ENCODE measurements at places on chromosomes 12 and 14. TPM values are rescaled to one million over a fixed set of nuclear protein-coding genes. Genes with fewer than 3 reads are reported as not detected.

GRCh38 chr14:104864267-104865080, 594 bp upstream of the CEP170B start:
- no peak overlapping the region for H3K27ac ChIP-seq
- H3K27me3 ChIP-seq = peaks cover 23% of the 10 kb centered on the region
- peak overlapping the region; percentile 76 for H3K4me3 ChIP-seq
- DNase-seq = peak; percentile 25

Gene TRHDE
- total RNA-seq = 17.6 TPM

DNA sequence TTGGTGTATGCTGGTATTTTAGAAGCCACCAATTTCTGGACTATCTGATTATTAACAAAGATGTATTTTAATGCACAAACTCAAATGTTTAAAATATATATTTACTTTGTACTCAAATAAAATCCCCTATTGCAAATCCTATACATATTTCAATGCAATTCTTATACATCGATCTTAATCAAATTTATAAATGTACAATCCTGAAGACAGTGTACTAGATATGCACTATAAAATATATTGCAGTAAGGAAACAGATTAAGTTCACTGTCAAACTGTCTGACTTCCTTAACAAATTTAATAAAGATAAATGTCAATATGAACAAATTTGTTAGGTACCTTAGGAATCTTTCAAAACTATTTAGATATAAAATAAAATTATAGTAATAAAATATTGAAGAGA, 43.9 kb downstream of the FOXA1 start:
- H3K27me3 ChIP-seq = no peaks in the 10 kb centered on the region
- DNase-seq = no peak
- H3K27ac ChIP-seq = no peak overlapping the region
- H3K4me3 ChIP-seq = no peak overlapping the region

DNA sequence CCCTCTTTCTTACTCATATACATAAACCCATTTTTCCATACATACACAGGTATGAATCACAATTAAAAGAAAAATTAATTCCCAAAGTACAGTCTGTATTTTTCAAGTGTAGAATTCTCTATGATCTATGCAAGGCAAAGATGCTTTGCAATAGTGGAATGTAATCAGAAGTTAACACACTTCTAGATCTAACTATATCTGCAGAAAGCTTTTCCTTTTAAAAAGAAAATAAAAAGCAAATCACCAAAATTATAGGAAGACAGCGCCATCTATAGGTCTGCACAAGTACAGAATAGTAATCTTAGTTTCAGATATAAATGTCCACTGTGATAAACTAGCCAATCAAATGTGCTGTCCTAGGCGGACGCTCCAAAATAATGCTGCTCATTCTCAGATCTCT, 22.0 kb downstream of the SLC25A21 start:
- H3K36me3 ChIP-seq = no peaks in the 10 kb centered on the region
- H3K27ac ChIP-seq = no peak overlapping the region
- H3K27me3 ChIP-seq = no peaks in the 10 kb centered on the region

Gene GZMB
- total RNA-seq = not detected

Gene MBIP
- total RNA-seq = 23.2 TPM

Measured in A673 (cell line).